ENCODE measurements at places on chromosomes 7 and 10.

DNA sequence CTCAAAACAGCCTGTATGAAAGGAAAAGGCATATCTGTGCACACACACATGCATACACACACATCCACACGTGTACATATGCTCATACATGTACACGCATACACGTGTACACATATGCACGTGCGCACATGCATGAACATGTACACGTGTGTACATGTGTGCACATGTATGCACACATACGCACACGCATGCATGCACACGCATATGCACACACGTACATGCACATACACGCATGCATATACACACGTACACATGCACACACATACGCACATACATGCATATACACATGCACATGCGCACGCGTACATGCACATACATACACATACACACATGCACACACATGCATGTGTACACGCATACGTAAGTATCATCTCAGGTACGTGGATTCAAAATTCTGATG lies 19.4 kb downstream of the DIP2C start:
- H3K27ac ChIP-seq, result no peak overlapping the region
- H3K4me3 ChIP-seq, result no peak overlapping the region
- H3K4me1 ChIP-seq, result peaks cover 8% of the 10 kb centered on the region

- no peak overlapping the region for H3K4me3 ChIP-seq
- H3K4me1 ChIP-seq, result peaks cover 19% of the 10 kb centered on the region
- DNase-seq, result no peak
- peaks cover 63% of the 10 kb centered on the region for H3K36me3 ChIP-seq
- H3K27ac ChIP-seq, result peak overlapping the region; percentile 12
- no peaks in the 10 kb centered on the region for H3K27me3 ChIP-seq
Observed at GRCh38 chr7:6443372-6443941, 4.3 kb downstream of the DAGLB start.

- H3K27me3 ChIP-seq, result no peaks in the 10 kb centered on the region
- H3K36me3 ChIP-seq, result peaks cover 34% of the 10 kb centered on the region
- DNase-seq, result no peak
- peaks cover 26% of the 10 kb centered on the region for H3K4me1 ChIP-seq
Observed at GRCh38 chr10:7320072-7320471, 90.8 kb downstream of the SFMBT2 start.

DNA sequence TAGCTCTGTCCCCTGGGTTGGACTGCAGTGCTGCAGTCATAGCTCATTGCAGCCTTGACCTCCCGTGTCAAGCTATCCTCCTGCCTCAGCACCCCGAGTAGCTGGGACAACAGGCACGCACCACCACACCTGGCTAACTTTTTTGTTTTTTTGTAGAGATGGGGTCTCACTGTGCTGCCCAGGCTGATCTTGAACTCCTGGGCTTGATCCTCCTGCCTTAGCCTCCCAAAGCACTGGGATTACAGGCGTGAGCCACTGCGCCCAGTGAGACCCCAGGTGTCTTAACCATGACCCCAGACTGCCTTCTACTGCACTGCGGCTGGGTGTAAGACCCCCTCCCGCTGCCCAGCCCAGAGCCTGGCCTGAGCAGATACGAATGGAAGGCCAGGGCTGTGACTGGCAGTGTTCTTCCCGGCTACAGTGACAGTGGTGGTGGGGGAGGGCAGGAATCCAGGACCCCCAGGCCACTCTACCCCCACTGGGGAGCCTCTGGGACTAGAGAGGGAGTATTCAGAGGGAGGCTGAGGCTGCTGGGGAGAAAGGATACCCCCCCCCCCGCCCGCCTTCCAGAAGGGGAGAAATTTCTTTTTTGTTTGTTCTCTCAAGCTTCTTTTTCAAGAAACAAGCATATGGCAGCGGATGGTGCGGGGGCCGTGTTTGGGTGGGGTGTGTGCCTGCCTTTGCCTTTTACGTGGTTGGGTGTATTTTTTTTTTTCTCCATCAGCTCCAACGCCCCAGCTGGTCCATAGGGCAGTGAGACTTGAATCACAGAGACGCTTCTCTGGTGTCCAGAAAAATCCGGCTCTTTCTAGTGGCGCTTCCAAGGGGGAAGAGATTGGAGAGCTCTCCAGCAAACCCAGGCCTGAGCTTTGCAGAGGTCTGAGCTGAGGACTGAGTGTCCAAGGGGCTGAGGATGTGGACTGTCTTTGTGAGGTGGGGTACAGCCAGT lies 36.6 kb downstream of the GTF2IRD1 start:
- no peak for DNase-seq
- no peaks in the 10 kb centered on the region for H3K27me3 ChIP-seq
- H3K36me3 ChIP-seq, result peaks cover 39% of the 10 kb centered on the region
- H3K4me3 ChIP-seq, result no peak overlapping the region

DNA sequence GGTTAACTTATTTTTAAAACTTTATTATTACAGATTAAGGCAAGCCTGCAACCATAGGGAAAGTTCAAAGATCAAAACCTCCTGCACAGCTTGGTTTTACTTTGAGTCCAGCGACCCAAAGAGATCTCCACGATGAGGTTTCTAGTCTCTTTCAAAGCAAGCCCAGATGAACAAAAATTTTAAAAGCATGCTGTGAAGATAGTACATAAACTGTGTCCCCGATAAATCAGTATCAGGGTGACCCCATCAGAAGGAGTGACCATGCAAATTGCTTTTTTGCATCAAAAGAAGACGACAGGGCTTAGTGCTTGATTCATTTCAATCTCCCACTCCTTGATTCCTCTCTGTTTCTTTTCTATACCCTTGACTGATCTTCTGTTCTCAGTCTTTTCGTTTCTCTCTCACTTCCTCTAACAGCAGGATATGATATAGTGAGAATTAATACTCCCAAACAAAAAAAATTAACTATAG lies 16.0 kb upstream of the DNTT start:
- no peak for DNase-seq
- no peaks in the 10 kb centered on the region for H3K36me3 ChIP-seq
- peaks cover 5% of the 10 kb centered on the region for H3K27me3 ChIP-seq

DNA sequence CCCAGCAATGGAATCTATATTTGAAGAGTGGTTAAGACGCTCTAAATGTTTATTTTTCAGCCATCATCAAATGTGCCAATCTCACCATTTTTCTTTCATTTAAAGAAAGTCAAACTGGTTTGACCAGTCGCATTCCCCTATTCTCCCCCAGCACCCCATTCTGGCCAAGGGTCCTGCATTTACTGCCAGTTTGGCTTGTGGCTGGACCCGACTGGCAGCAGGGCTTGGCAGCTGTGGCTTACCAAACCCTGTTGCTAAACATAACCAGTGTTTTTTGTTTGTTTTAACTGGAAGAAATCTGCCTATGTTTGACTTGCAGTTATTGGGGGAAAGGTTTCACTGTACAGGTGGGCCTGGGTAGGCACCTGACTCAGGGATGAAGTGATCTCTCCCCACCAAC lies 116.3 kb downstream of the CYP26A1 start:
- no peak overlapping the region for H3K27ac ChIP-seq
- peaks cover 3% of the 10 kb centered on the region for H3K27me3 ChIP-seq
- peaks cover 8% of the 10 kb centered on the region for H3K4me1 ChIP-seq
- no peaks in the 10 kb centered on the region for H3K36me3 ChIP-seq
- H3K4me3 ChIP-seq, result no peak overlapping the region

- H3K4me3 ChIP-seq, result no peak overlapping the region
- no peak for DNase-seq
- no peak overlapping the region for H3K27ac ChIP-seq
- H3K4me1 ChIP-seq, result peaks cover 10% of the 10 kb centered on the region
Observed at GRCh38 chr7:102318482-102318971, 31.9 kb downstream of the SH2B2 start.

DNA sequence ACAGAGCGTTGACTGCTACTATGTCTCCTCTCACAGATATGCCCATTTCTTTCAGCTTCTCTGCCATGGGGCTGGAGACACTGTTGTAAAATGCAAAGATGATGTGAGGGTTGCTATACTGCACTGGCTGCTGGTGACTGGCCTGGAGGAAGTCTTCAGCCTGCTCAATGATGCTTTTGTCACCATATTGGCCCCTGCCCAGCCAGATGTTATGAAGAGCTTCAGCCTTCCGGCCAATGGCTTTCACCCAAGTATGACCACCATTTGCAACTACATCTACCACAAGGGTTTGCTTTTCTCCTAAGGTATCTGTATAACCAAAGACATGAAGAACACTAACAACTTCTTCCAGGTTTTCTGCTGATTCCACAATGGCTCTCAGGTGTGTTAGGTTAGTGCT lies 1.6 kb downstream of the C7orf25 start:
- peak overlapping the region; percentile 99 for H3K4me3 ChIP-seq
- no peak overlapping the region for H3K27ac ChIP-seq
- no peaks in the 10 kb centered on the region for H3K27me3 ChIP-seq
- H3K4me1 ChIP-seq, result peaks cover 47% of the 10 kb centered on the region
- peaks cover 38% of the 10 kb centered on the region for H3K36me3 ChIP-seq

DNA sequence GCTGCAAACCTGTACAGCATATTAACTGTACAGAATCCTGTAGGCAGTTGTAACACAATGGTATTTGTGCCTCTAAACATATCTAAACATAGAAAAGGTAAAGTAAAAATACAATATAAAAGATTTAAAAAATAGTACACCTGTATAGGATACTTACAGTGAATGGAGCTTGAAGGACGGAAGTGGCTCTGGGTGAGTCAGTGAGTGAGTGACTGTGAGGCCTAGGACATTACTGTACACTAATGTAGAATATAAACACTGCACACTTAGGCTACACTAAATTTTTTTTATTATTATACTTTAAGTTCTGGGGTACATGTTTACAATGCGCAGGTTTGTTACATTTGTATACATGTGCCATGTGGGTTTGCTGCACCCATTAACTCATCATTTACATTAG lies 97.3 kb upstream of the STK17A start:
- H3K4me1 ChIP-seq, result peaks cover 49% of the 10 kb centered on the region
- no peaks in the 10 kb centered on the region for H3K36me3 ChIP-seq
- H3K27me3 ChIP-seq, result no peaks in the 10 kb centered on the region
- no peak overlapping the region for H3K4me3 ChIP-seq
- no peak for DNase-seq

DNA sequence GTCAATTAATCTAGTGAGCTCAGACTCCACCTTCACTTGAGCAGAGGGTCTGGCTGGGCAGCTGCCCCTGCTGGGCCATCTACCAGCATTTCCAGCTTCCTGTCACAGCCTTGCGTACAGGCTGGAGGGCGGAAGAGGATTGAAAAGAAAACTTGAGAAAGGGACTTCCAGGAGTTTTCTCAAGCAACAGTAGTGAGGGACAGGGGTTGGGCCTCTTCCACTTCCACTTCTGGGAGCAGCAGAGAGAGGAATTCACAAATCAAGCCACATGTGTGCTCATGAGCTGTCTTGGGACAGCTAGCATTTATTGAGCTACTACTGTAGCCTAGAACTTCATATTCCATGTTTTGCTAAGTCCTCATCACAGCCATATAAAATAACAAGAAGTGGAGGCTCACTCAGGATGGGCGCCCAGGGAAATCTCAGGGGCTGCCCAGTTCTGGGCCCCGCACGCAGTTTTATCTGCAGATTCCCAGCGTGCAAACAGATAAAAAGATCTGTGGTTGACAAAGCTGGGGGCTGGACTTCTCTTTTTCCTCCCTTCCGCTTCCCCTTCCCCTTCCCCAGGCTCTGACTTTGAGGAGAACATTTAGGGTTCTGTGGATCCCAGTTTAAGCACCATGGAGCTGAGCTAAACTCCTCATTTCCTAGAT lies 135.8 kb downstream of the RGS10 start:
- H3K4me1 ChIP-seq, result peaks cover 80% of the 10 kb centered on the region
- H3K4me3 ChIP-seq, result no peak overlapping the region
- peak overlapping the region; percentile 75 for H3K27ac ChIP-seq
- H3K36me3 ChIP-seq, result no peaks in the 10 kb centered on the region

DNA sequence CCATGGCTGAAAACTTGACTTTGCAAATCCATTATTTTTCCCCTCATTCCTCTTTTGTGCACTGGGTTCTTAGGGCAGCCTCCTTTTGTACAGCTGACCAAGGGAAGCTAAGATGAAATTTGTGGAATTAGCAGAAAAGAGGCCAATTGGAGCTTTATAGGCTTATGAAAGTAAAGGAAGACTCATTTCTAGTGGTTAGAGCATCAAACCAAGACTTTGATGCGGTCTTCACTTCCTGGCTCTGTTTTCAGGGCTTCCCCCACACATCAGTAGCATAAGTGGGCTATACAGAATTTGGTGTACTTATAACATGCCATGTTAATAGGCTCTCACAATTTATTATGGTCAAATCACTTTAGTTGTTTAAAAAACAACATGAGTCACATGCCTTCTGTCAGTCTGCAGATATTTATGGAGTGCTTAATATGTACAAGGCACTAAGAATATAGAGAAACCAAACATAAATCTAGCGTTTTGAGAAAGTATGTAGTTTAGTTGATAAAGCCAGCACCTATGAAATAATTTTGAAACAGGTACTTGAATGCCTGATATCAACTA lies 5.7 kb downstream of the AUTS2 start:
- no peaks in the 10 kb centered on the region for H3K36me3 ChIP-seq
- H3K4me1 ChIP-seq, result no peaks in the 10 kb centered on the region
- H3K4me3 ChIP-seq, result no peak overlapping the region
- DNase-seq, result no peak

DNA sequence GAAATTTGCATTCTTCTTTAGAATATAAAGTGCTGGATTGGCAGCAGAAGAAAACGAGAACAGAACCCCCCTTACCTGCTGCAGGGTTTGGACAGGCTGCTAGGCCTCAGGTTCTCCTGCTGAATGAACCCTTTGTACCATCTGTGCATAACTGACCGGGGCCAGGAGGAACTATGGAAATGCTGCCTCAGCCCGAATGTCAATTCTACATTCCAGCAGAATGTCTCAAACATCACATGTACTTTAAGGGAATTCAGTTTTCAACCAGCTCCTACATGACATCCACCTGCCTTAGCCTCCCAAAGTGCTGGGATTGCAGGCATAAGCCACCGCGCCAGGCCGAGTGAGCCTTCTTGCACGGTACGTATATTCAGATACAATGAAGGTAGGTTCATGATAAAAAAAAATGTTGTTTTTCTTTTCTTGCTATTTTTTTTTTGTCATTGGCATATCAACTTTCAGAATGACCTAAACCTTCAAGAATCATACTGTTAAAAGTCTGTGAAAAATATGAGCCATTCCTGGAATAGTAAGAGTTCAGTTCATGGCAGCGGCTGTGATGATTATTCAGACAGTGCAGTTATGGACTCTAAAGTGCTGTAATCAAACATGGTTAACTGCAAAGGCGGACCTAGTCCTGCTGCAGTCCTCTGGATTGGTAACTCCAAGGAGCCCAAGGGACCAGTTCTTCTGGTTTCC lies 84.4 kb upstream of the TNS3 start:
- H3K4me1 ChIP-seq, result peaks cover 11% of the 10 kb centered on the region
- H3K4me3 ChIP-seq, result no peak overlapping the region
- H3K27me3 ChIP-seq, result peaks cover 42% of the 10 kb centered on the region
- no peak for DNase-seq
- H3K36me3 ChIP-seq, result no peaks in the 10 kb centered on the region
- H3K27ac ChIP-seq, result no peak overlapping the region

DNA sequence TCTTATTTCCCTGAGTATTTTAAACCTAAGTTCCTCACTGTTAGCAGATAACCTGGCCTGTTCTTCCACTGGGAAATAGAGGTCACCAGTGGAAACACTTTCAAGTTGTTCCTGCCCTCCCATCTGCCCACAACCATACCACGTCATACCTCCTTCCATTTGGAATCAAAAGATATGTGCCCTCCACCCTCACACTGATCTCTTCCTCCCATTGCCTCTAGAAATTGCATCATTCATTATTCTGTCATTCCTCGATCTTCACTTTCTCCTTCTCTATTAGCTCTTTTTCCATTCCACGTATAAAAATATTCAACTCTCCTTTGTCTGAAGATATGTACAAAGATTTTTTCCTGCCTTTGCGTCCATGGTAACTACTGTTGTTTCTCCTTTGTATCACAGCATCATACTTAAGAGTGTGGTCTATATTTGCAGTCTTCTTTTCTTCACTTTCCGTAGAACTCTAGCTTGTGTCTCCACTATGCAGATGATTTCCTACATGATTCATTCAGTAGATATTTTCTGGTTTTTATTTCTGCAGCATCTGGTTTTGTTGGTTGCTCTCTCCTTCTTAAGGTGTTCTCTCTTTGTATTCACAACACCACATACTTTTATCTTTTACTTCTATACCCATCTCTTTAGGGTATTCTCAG lies 312.3 kb downstream of the REEP3 start:
- no peaks in the 10 kb centered on the region for H3K27me3 ChIP-seq
- no peak overlapping the region for H3K27ac ChIP-seq
- H3K4me1 ChIP-seq, result peaks cover 11% of the 10 kb centered on the region

All from nephron progenitor cell (in vitro differentiated cells).